Stimulated activated CD4-positive, alpha-beta T cell treated with anti-CD3 and anti-CD28 coated beads, Interleukin-2, amount 100 ng/mL, for 48 hours (primary cell): ENCODE measurements at places on chromosomes 2 and 18.

GRCh38 chr2:182080493-182080892, 94.8 kb downstream of the PPP1R1C start:
- DNase-seq: no peak

- no peak for DNase-seq
Measured at GRCh38 chr2:183812091-183812490, 687.8 kb downstream of the NUP35 start.

GRCh38 chr2:14285812-14286211, 346.7 kb upstream of the LRATD1 start:
- no peak for DNase-seq

DNA sequence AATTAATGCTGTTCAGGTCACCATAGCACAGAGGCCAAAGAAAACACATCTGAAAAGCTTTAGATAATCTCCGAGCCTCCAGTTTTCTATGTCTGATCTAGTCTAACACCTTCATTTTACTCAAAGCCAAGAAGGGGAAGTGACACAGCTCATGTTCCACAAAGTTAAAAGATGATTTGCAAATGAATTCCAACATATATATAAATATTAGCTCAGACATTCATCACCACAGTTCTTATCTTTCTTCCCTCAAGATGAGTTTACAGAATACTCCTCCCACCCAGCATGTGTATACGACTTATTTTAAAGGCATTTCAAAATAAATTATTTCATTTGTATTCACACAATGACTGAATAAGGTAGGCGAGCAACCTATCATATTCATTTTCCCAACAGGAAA, 82.4 kb downstream of the AAK1 start:
- DNase-seq: no peak

DNA sequence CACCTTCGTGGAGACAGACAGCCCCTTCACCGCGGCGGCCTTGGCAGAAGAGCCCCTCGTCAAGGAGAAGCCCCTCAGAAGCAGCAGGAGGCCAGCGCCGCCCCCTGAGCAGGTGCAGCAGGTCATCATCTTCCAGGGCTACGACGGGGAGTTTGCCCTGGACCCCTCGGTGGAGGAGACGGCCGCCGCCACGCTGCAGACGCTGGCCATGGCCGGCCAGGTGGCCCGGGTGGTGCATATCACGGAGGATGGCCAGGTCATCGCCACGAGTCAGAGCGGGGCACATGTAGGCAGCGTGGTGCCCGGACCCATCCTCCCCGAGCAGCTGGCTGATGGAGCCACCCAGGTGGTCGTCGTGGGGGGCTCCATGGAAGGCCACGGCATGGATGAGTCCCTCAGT, 145.7 kb downstream of the PTGR3 start:
- DNase-seq: no peak

DNA sequence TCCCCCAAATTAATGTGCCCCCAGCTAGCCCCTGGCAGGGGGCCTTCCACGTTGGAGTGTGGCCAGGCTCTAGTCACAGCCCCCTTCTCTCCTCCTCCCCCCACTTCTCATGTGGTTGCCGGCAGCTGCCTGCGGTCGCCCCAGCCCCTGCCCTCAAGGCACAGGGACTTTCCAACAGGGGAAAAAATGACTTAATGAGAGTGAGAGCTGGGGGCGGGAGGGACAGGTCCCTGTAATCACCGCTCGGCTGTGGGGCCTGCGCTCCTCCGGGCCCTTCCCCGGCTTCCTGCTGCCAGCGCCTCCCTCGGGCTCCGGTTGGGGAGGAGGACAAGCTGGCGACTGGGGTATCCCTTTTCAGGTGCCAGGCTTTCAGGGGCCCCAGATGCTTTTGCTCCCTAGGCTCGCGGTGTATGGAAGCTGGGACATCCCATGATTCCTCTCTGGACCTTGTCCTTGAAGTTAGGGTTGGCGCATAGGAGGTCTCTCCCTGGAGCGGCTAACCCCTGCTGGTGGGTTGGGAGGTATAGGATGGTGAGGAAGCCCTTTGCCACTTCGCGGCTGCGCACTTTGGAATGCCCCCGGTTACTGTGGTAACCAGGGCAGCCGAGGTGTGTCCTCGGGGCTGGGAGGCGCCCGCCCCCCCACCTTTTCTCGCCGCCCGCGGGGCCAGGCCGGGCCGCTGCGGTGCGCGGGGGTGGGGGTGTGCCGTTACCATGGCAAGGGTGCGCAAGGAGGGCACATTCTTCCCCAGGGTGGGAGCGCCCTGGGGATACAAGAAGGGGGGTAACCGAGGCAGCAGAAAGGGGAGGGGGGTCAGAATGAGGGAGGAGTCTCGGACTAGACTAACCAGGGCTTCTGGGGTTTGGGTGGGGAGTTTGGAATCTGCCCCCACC, 16.1 kb downstream of the WNT10A start:
- peak; percentile 75 for DNase-seq

DNA sequence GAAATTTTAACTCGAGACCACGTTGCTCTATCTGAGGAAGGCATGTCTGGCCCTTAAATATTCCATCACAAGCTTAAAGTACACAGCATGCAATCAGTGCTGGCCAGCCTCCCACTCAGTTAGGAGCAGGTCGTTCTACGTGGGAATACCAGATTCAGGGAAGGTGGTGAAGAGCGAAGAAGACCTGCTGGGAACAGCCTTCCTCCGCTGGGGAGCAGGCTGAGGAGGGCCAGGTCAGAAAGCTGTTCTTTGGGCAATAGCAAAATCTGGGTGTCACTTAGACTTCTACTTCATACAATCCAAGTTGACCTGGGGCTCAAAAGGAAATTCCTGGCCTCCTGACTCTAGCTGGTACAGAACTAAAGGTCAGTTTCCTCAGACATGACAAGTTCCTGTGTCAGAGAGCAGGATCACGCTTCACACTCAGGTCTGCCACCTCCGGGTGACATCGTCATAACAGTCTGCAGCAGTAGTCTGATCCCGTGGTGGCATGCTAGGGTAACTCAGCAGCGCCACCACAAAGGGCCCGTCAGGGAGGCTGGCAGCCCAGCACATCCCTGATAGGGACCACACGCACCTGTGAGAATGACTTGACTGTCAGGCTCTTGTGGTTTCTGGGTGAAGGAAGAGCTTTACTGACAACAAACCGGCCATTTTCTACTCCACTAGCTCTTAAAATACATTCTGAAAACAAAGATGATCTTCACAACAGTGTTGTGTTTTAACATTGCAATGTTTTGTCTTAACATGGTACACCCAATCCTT, 35.2 kb upstream of the NAPG start:
- DNase-seq: peak; percentile 49

- no peak for DNase-seq
Measured at GRCh38 chr18:37265382-37265781, 300.2 kb downstream of the CELF4 start.

GRCh38 chr2:9780368-9781130, 62.7 kb upstream of the TAF1B start:
- DNase-seq: no peak

DNA sequence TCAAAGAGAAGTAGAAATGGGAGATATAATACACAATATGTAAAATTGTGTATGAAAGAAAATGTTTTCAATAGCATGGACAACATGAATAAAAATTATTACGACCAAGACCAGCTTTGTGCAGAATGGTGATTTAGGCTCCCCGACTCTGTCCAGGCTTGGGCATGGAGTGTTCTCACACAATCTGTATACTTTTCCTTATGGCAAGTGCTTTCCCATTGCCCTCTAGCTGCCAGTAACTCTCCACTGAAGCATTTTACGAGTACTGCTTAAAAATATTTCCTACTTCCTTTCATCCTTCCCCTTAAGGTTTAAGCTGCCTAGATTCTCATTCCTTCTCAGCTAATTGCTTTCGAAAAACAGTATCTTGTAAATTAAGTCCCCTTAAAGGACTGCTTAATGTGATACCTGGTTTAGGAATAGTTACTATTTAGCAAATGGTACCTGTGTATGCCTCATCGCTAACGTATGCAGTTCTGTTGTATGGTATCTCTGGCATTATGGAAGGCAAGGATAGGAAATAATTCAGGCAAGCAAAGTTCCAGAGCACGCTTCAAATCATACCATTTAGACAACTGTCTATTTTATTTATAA, 714.6 kb downstream of the ERBB4 start:
- no peak for DNase-seq

DNA sequence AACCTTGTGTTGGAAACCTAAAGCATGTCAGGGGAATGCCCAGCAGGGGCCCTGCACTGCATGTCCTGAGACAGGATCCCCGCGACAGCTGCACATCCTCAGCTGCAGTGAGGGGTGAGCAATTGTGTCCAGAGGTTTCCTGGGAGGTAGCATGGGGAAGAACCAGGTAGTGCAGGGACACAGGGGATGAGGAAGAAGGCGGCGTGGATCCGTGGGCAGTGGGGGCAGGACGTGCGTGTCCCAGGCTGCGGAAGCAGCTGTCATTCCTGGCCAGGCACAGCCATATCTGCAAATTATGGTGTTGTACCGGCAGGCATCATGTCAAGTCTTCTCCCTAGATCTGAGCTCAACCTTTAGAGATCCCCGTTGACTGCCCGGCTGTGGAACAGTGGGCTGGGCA, 238.2 kb upstream of the MYT1L start:
- no peak for DNase-seq

DNA sequence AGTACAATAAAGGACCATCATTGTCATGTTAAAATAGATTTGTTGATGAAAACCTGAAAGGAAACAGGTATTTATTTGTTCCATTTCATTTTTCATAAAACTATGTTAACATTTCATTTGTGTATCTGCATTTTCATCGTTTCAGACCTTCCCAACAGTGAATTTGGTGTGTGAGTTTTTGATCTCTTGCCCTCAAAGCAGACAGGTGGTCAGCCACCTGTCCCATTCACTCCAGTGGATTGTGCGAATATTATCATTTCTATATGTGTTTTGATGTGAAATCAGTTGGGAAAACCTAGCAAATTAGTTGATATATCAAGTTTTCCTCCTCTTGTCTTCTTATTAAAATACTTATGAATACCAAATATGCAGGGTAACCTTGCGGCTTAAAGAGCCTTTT, 25.4 kb upstream of the ATP5MC3 start:
- DNase-seq: no peak

DNA sequence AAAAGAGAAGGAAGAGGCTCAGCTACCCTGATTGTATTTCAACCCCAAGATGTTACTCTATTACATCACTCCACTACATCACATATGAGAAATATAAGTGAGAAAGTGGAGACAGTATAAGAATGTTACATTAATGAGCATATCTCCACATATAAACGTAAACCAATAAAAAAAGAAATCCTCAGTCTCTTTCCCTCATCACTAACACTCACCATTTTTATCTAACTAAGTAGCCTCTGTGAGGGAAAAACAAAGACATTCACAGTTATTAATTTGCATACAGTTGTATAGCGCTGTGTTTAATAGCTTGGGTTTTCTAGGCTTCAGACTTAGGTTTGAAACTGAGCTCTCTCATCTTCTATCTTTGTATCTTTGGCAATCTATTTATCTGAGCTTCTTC, 489.1 kb upstream of the LRRTM4 start:
- DNase-seq: no peak

GRCh38 chr2:140349695-140350094, 1569.5 kb upstream of the NXPH2 start:
- no peak for DNase-seq

- DNase-seq: no peak
Measured at GRCh38 chr18:42850174-42851083, 265.1 kb downstream of the RIT2 start.

DNA sequence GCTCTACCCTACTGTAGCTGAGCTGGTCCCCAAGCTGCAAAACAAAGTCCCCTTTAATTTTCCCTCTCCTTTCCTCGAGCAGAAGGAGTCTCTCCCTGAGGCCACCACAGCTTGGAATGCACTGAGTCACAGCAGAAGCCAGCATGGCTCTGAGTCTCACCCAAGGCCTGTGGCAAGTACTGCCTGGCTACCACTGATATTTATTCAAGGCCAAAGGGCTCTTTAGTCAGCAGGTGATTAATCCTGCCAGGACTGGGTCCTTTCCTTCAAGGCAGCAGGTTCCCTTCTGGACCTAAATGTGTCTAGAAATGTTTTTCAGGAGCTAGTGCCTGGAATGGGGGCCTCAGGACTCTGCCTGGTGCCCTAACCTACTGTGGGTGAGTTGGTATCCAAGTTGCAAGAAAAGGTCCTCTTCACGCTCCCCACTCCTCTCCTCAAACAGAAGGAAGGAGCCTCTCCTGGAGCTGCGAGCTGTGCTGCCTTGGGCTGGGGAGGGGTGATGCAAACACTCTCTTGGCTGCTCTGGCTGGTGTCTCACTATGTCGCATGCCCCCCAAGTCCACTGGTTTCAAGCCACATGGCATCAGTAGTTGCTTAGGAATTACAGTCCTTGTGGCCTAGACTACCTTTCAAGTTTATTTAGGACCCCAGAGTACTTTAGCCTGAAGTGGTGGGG, 53.4 kb downstream of the CD28 start:
- DNase-seq: no peak

DNA sequence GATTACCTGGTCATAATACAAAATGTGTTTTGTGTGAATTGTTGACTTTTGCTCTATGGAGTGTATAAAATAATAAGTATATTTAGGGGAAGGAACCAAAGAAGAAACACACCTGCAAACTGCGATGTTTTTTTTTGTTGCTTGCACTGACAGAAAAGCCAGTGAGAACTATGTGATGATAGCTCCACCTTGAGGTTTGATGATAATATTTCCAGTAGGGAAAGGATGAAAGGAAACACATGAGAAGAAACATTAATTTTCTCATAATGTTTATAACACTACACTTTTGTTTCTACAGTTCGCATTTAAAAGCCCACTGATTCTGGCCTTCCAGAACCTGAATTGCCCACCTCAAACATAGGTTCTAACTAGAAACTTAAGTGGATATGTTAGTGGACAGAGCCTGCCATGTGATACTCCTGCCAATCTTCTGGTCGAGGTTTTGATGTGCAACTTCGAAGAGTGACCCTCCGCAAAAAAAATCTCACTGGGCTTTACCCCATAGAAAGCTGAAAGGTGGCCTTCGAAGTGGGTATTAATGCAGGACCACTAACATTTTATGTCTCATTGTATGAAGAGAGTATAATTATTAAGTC, 476.4 kb upstream of the SPHKAP start:
- DNase-seq: no peak

DNA sequence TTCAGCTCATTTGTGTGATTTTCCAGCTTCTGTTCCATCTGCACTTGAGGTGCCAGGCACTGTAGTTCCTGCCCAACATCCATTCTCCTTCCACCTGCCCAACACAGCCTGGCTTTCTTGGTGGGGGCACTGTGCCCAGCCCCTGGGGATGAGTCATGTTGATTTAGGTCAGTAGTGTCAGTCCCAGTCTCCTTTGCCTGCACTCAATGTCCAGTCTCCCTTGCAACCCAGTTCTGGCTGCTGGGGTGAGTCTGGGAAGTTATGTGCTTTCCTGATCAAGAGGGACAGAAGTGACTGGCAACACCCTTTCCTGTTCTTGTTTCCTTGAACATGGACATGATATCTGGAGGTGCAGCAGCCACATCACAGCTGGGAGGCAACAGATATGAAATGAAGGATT, 1.5 kb upstream of the ASB18 start:
- no peak for DNase-seq

DNA sequence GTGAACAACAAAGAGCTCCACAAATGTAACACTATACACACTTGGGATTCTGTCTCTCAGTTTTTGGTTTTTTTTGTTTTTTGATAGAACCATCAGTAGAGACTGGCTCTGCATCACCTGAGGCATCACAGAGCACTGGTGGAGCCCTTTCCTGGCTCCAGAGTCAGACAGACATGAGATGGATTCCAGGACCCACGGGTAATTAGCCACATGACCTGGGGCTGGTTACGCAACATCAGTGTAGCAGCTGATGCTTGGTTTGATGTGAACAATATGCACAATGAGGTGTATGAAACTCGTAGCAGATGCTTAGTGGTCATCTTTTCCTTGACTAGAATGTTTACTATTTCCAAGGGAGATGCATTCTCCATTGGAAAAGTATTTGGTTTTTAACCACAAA, 40.7 kb downstream of the CMPK2 start:
- no peak for DNase-seq

- no peak for DNase-seq
Measured at GRCh38 chr18:22872900-22873537, 60.1 kb upstream of the RBBP8 start.
